M059J (cell line): ENCODE measurements at places on chromosomes 2 and 18. TPM values are rescaled to one million over a fixed set of nuclear protein-coding genes. Genes with fewer than 3 reads are reported as not detected.

GRCh38 chr2:118654945-118655344, 192.5 kb downstream of the EN1 start:
- no peak for DNase-seq

- no peak for DNase-seq
Measured at GRCh38 chr2:150012986-150013385, 425.4 kb upstream of the MMADHC start.

- no peak for DNase-seq
Measured at GRCh38 chr2:37173741-37174140, 14.7 kb downstream of the SULT6B1 start.

DNA sequence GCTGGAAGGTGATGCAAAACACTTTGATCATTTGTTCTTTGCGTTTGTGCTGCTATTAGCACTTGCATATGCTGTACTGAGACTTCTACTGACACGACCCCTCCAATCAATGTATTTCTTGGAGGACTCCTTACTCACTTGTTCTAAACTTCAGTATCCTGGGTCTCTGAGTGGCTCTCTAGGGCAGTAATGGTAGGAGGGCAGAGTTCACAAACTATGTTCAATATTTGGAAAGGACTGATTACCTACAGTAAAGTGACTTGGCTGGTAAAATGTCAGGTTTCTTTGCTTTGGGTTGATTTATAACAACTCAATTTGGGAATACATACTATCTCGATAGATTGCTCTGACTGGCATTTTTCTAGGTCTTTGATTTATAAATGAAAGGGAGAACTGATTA, 93.7 kb downstream of the TRIM43 start:
- no peak for DNase-seq

GRCh38 chr18:79524181-79525078, 128.7 kb downstream of the NFATC1 start:
- DNase-seq = no peak

The PARD6G gene
- 0.57 and 1.3 TPM in 2 replicates for total RNA-seq

The MYO1B gene
- 23.5 and 26.2 TPM in 2 replicates for total RNA-seq

The AKAIN1 gene
- total RNA-seq = not detected in 2 replicates
